Osteoblast (primary cell): ENCODE measurements at places on chromosomes 4 and X. TPM values are rescaled to one million over a fixed set of nuclear protein-coding genes. Genes with fewer than 3 reads are reported as not detected.

- DNase-seq: no peak
- no peak overlapping the region for H3K27ac ChIP-seq
- peaks cover 6% of the 10 kb centered on the region for H3K27me3 ChIP-seq
- peaks cover 4% of the 10 kb centered on the region for H3K4me1 ChIP-seq
- no peak overlapping the region for H3K4me3 ChIP-seq
Measured at GRCh38 chr4:153207567-153207966, 3.3 kb downstream of the TRIM2 start.

GRCh38 chr4:106444557-106444956 lies 76.0 kb upstream of the GIMD1 start:
- no peak overlapping the region for H3K27ac ChIP-seq
- H3K27me3 ChIP-seq: no peaks in the 10 kb centered on the region
- no peaks in the 10 kb centered on the region for H3K4me1 ChIP-seq

Gene EPHA5
- total RNA-seq: 0.59 and 0.72 TPM in 2 replicates

Gene PAGE4
- not detected in 2 replicates for total RNA-seq

Gene CXCL10
- total RNA-seq: not detected in 2 replicates
